ENCODE measurements at places on chromosomes 16 and 17. TPM values are rescaled to one million over a fixed set of nuclear protein-coding genes. Genes with fewer than 3 reads are reported as not detected.
A peak's percentile ranks its signal among the peaks of the same experiment; 100 is the strongest.

DNA sequence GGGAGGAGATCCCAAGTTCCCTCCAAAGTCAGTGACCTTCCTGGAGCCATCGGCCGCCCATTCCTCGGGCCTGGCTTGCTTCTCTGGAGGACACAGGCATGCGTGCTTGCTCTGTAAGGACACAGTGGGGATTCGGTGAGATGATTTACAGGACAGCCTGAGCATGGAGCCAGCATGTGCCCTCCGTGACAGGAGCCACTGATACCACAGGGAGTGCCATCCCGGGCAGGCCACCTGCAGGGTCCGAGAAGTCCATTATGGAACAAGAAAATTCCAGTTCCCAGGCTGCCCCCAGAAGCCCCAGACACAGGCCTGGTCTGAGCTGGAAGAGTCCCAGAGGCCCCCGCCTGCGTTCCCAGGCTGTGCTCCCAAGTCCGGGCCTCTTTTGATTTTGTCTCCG is 47.9 kb downstream of the FOXL1 start:
- DNase-seq: no peak

The KIF2B gene
- polyA plus RNA-seq: not detected

The ABI3 gene
- 5.1 TPM for polyA plus RNA-seq

GRCh38 chr17:49582789-49583188 is 7.1 kb downstream of the NXPH3 start:
- no peak for DNase-seq

DNA sequence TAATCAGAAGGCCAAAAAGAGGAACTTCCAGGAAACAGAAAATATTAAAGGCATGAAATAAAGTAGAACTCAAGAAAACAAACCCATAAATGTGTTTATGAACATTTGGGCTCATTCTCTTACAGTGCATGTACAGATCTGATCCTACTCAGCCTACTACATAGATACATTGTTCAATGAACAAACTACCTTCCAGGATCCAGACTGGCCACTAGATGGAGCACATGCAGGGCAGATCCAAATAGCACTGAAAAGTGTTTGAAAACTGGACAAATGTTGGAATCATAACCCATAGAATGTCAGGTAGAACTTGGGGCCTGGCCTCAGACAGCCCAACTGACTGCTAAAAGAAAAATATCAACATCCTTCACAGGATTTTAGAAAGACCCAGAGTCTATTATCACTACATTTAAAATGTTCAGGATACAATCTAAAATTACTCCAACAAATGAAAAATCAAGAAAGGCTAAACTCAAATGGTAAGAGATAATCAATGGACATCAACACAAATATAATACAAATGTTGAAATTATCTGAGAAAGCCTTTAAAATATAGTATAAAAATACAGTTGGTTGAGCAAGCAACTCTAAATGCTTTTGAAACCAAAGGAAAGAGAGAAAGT is 122.4 kb upstream of the NUDT7 start:
- DNase-seq: no peak

DNA sequence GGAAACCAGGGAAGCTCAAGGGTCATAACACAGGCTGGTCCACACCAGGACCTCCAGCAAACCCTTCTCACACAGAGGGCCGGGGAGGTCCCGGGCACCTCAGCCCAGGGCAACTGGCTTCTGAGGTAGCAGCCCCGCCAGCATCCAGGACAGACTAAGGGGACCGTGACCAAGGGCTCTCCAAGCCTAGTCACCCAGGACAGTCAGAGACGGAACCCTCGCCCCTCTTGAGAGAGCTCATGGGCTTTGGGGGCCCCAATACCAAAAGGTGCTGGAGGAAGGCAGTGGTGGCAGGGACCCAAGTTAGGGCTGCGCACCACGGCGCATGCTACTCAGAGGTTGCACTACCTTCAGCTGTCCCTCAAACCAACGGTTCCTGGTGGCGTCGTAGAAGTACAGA is 54.9 kb downstream of the KLHDC4 start:
- DNase-seq: no peak

The NPIPB13 gene
- polyA plus RNA-seq: 3.5 TPM

GRCh38 chr17:63153488-63153887 is 187.5 kb downstream of the TANC2 start:
- no peak for DNase-seq

- no peak for DNase-seq
These were observed 304.7 kb downstream of the XYLT1 start for GRCh38 chr16:17166095-17166494.

DNA sequence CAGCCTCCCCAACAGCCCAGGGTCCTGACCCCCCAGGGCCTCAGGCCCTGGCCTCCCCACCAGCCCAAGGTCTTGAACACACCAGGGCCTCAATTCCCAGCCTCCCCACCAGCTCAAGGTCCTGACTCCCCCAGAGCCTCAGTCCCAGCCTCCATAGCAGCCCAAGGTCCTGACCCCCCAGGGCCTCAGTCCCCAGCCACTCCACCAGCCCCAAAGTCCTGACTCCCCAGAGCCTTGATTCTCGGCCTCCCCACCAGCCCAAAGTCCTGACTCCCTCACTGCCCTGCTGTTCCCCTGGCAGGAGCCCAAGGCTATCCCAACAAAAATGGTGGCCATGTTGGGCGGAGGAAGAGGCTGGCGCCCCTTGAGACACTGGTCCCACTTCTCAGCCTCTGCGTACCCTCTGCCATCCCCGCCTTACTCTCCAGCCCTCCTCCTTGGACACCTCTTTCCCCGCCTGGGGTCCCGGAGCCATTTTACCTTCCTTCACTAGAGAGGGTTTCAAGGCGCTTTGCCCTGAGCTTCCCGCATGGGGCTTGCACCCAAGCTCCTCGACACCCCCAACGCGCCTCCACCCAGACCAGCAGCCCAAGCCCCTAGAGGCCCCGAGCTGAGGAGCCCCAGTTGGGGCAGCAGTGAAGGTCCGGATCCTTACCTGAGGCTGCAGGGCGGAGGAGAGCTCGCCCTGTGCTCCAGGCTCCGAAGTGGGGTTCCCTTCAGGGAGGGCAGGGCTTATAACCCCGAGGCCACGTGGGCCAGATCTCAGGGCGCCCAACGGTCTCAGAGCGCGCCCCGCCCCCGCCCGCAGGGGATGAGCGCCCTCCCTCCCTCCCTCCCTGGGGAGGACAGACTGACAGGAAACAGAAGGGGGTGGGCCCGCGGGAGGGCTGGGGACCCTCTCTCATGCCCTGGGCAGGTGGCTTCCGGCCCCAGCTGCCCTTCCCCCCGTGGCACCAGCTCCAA is 3.5 kb upstream of the TSPOAP1 start:
- DNase-seq: no peak

DNA sequence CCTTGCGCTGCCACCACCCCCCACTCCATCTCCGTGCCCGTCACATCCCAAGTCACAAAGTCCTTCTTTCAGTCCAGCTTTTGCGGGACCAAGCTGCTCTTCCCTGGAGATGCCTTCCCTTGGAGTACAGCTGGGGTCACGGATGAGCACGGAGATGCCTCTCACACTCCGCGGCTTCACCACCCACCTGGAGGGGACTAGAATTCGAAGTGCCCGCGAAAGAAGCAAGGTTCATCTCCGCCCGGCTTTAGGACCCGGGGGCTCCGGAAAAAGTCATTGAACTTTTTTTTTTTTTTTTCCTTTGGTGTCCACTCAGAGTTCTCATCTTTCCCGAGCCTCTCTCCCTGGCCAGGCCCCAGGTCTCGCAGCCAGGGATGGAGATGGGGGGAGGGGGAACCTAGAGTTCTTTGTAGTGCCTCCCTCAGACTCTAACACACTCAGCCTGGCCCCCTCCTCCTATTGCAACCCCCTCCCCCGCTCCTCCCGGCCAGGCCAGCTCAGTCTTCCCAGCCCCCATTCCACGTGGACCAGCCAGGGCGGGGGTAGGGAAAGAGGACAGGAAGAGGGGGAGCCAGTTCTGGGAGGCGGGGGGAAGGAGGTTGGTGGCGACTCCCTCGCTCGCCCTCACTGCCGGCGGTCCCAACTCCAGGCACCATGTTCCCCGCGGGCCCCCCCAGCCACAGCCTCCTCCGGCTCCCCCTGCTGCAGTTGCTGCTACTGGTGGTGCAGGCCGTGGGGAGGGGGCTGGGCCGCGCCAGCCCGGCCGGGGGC is at the start of gene FKBP10:
TSS of gene FKBP10 (plus strand) at position 624 of the 771 bp plus-strand sequence. CDS start at position 655, 31 bp downstream.
- DNase-seq: peak; percentile 84

The KRT39 gene
- not detected for polyA plus RNA-seq

GRCh38 chr17:40555296-40556190 is 9.7 kb downstream of the CCR7 start:
- DNase-seq: no peak

DNA sequence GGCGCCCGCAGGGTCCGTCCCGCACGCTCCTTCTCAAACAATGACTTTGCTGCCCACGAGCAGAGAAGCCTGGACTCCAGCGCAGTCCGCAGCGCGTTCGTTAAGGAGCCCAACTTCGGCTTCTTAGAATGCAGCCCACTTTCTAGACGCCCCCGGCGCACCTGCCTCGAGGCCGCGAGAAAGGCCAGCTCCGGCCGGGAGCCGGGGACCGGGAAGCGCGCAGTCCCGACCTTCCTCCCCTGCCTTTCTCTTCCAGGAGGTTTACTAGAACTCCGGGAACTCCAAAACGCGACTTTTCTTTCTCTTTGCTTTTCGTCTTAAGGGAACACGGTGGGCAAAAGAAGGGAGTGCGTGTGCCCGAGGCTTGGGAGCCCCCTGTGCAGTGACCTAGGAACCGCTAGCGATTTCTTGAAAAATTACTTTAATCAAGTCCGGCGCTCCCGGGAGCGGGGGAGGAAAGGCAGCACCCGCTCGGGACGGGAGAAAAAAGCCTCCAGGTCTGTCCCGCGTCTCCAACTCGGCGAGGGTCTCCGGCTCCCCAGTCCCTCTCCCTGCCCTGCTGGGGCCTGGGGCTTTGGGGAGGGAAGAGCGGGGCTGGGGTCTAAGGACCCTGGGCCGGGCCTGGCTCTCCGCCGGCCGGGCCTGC is 2.6 kb downstream of the HNF1B start:
- no peak for DNase-seq

The CAMKK1 gene
- polyA plus RNA-seq: 3.9 TPM

DNA sequence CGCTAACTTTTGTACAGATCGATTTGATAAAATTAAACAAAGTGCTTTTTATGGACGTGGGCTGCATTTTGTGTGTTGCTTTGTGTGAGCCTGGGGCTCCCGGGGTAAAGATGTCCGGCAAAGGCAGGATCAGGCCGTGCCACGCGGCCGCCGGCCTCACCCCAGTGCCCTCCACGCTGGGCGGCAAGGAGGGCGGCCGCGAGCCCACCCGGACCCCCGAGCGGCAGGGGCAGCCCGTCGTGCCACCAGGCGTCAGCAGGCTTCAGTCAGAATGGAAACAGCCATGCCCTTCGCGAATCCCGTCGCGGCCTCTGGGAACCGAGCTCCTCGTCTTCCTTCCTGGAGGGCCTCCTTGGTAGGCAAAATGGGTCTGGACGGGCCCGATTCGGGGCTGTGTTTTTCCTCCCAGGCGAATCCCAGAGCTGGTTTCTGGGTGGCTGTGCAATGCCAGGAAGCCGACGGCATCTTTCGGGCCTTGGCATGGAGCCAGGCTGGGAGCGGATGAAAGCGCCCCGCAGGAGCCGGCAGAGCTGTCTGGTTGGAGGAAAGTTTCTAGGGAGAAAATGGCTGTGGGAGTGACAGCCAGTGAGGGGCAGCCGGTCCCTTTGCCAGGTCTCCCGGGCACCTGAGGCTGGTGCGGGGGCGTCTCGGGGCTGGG is 5.5 kb downstream of the SOX8 start:
- DNase-seq: no peak

DNA sequence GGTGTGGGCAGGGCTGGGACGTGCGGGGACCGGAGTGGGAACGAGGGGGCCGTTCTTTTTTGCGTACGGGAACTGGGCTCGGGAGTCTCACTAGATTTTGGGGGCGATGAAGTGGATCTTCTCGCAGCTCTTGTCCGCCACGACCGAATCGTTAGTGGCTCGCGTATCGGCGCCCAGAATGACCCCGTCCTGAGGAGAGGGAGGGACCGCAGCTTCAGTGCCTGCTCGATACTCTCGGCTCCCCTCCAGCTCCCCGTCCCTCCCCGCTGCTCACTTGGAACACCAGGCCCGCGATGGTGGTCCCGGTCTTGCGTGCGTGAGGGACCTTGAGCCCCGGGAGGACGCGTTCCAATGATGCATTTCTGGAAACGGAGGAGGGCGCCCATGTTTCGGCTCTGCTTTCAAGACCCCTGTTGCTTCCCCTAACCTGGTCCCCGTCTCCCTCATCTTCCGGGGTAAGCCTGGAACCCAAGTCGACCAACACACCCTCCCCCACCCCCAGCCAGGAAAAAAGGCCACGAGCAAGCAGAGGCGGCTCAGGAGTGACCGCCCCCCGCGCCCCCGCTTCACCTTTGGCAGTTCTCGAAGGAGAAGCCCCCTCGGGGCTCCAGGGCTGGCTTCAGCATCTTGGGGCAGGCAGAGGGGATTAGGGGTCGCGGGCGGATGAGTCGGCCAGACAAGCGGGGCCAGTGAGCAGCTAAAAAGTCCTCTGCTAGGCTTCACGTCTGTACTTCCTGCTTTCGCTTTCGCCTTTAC is at the start of gene PSMB10:
TSS of gene PSMB10 (minus strand) at position 727 of the 756 bp plus-strand sequence. CDS start at position 626, 101 bp downstream.
- peak; percentile 27 for DNase-seq

- DNase-seq: no peak
These were observed 83.5 kb downstream of the XYLT1 start for GRCh38 chr16:17387256-17387655.

The NLRC3 gene
- polyA plus RNA-seq: 2.0 TPM

DNA sequence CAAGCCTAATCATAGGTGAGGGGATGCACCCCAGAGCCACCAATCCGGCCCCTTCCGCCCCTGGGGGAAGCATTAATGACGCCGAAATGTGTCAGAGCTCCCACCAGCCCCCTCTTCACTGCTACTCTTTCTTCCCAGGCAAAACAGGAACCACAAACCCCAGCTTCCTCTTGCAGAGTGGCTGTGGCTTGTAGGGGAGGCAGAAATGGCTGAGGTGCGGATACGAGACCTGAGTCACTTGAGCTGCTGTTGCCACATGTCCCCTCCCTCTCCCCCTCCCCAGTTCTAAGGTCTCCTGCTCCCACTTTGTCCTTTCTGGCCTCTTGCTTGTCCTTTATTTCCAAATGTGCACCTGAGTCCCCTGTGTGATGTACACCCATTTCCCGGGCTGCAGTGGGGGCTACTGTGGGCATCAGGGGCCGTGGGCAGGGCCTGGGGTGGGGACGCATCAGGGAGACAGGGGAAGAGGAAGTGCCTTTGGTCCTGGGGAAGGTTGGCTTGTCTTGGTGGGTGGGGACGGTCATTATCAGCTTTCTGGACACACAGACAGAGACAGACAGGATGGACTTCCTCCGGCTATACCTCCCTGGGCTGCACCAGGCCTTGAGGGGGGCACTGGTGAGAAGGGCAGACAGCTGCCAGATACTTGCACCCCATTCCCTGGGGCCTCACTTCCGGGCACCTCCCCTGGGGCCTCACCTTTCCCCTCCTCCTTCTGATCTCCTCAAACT is at the start of gene APOBR:
TSS of gene APOBR (plus strand) at position 523 of the 731 bp plus-strand sequence. CDS start at position 562, 39 bp downstream.
- DNase-seq: no peak

The PRSS8 gene
- 87.4 TPM for polyA plus RNA-seq

All from right renal pelvis (tissue), 4 donors.